ENCODE measurements at places on chromosomes 2 and 18. TPM values are rescaled to one million over a fixed set of nuclear protein-coding genes. Genes with fewer than 3 reads are reported as not detected.

Gene SLC4A3
- total RNA-seq = 6.7 TPM

DNA sequence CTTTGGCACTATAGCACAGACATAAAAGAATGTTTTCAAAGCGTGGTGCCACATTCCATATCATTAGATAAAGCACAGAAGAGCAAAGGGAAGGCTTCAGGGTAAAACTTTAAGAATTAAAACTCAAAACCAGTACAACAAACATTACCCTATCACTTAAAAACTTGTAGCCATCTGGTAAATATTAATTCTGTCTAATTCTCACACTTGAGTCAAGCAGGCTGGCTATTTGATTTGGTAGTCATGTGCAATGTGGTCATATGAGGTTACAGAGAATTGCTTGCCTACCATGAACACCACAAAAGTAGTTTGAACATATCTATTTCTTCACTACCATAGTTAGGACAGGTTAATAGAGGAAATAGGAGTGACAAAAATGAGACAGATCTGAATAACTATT lies 244.9 kb downstream of the IRS1 start:
- no peak for ATAC-seq

Gene KYNU
- total RNA-seq = 0.57 TPM

Gene ITPRIPL1
- 0.38 TPM for total RNA-seq

DNA sequence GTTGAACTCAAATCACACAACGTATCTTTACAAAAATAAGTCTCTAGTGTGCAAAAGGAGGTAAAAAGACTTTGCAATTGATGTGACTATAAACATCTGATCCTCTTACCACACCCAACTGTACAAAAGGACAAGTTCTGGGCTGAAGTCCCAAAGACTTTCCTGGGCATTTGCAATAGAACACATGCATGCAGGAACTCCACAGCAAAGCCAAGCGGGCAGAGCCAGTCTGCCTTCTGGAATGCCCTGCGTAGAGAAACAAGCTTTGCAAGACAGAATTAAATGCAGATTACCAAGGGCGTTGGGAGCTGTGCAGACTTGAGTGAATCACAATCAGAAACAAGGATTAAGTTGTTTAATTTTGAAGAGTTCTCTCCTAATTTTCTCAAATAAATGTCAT lies 208.4 kb upstream of the ZNF521 start:
- peak; percentile 97 for ATAC-seq

Gene IL1RL2
- not detected for total RNA-seq

DNA sequence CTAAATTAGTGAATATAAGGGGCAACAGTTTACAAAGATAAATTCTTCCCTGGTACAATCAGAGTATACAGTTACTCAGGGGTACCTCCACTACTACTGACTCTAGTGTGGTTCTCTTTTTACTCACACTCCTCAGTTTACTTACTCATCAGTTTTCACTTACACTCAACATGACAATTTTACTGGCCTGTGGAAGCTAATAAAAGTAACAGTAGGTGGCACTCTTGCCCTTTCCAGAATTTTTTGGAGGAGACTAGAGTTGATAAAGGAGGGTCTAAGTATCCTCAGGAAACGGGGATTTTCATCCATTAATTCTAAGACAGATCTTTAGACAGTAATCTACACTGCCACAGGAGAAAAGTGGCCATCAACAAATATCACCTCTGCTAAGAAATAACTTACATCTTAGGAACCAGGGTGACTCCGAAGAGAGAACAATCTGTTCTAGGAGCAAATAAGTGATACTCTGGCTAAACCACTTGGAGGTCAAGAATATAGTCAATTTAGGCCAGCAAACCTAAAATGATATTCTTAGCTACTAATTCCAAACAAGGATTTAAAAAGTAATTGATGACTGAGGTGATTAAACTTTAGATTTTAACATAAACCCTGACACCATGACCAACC lies 61.3 kb downstream of the ATL2 start:
- ATAC-seq = no peak

DNA sequence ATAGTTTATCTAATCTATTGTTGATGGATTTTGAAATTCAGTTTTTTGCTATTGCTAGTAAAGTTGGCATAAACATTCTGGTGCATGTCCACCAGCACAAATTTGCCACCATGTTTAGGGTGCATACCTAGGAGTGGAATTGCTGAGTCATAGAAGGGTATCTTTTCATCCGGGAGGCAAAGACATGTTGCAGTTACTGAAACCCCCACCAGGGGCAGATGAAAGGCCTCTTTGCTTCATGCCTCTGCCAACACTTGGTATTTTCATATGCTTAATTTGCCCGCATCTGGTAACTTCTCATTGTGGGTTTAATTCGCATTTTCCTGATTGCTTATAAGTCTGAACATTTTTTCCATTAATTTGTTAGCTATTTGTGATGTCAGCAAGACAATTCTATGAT lies 8.2 kb downstream of the DCC start:
- ATAC-seq = no peak

Gene WDR54
- 29.5 TPM for total RNA-seq

DNA sequence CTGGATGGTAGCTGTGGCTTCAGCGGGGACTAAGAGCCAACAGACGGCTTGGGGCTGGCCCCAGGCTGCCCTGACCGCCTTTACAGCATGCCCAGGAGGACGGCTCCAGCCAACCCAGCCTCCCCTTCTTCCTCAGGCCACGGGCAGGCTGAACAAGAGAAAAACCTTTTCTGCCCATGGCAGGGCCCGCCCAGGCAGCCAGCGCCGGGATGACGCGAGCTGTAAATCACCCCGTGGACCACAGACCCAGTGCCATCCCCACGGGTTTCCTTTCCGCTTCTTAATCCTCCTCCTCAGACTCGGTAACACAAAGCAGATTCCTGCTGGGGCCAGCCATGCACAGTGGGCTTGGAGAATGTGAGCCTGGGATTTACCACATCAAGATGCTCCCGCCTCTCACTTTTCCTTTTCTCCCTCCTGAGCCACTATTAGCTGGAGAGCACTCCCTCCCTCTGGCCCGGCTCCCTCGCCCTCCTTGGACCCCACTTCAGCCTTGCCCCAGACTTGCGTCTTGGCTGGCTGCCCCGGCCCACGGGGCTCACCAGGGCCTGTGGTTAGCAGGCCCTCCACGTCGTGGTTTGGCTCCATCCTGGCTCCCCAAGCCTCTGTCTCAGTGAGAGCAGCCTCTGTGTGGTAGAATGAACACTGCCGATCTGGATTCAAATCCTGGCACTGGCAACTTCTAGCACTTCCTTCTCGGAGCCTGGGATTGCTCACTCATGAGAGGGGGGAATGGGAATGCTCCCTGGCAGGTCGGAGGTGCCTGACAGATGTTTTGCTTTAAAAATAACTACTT lies 31.4 kb downstream of the ATOH8 start:
- peak; percentile 30 for ATAC-seq

Gene FAHD2B
- total RNA-seq = 12.3 TPM

Gene HDAC4
- 17.7 TPM for total RNA-seq

DNA sequence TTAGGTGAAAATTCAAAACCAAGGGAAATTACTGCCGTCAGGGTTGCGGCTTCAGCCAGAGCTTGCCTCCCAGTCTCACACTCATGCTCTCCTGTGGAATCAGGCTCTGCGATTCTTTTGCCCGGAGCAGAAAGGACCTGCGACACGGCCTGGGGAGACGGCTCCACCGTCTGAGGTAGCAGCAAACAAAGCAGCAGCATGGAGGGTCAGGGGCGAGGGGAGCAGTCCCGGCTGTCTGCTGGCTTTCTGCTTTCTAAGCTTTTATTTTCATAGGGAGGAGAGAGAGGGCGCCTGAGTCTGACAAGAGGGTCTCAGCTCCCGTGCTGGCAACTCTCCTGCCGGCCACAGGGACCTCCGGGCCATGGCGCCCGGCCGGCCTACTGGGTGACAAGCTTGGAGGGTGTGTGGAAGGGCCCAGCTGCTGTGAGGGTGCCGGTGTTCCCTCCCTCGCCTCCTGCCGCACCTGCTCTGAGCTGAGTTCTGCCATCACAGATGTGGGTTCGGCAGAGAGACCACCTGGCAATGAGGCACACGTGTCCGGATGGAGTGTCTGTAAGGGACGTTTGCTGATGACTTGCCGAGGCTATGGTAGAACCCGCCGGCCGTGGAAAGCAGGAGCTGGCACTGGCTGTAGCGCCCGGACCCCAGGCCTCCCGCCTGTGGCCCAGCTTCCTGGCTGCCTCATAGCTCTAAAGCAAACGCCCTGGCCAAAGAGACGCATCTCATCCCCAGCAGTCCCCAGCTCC lies 66.2 kb upstream of the CTDP1 start:
- no peak for ATAC-seq

GRCh38 chr2:154600927-154601494 lies 97.5 kb upstream of the KCNJ3 start:
- peak; percentile 61 for ATAC-seq

DNA sequence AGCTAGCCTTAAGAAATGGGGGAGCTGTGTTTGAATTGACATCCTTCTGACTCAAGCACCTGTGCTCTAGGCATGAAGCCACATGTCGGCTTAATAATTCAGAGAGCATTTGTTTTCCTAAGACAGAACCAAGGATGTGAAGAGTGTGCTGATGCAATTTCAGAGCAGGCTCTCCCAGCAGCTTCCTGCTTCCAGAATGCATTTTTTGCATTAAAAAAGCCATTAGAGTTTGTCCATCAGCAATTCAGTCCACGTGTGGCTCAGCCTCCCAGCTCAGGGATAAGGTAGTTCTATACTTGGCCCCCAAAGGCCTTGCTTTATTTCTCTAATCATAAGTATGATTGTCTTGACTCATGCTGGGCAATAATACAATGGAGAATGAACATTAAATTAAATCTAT lies 37.7 kb downstream of the DOCK10 start:
- peak; percentile 85 for ATAC-seq

DNA sequence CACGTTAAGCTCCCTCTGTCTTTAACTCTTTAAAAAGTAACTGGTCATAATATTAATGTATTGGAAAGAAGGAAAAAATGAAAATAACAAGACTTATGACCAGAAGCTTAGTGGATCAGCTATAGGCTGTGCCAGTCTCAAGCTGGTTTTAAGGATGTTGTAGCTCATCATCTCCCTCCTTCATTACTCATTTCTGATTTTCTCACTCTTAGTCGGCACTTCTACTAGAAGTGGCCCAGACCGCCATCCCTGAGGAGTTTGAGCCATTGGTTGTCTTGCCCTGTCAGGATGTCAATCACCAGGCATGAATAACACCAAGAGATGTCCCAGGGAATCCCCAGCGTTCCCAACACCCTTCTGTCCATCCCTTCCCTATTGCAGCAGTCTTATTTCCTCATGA lies 151.5 kb downstream of the ASXL3 start:
- no peak for ATAC-seq

Gene TGFA
- 1.6 TPM for total RNA-seq

- ATAC-seq = no peak
Observed at GRCh38 chr2:240426845-240427721, 8.4 kb upstream of the GPC1 start.

- peak; percentile 18 for ATAC-seq
Observed at GRCh38 chr2:39737661-39738060, 41.4 kb downstream of the THUMPD2 start.

DNA sequence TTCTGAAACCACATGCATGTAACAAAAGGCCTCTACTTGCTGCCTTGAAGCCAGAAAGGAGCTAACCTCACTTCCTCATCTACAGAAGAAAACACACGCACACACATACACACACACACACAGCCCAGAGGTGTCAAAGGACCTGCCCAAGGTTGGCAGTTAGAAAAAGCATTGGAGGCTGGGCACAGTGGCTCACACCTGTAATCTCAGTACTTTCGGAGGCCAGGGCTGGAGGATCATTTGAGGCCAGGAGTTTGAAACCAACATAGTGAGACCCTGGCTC lies 125.9 kb upstream of the RNF152 start:
- no peak for ATAC-seq

Gene ALPP
- not detected for total RNA-seq

Gene PROM2
- 5.7 TPM for total RNA-seq

All from motor neuron (in vitro differentiated cells).